Activated T-helper 2 cell treated with anti-CD3 and anti-CD28 coated beads, Interferon-gamma antibody, Interleukin-2, Interleukin-4, amounts not matched to agents 10 μg/mL and 5 μg/mL and 100 μg/mL, durations not matched to agents 14 hours and 24 hours and 36 hours (primary cell): ENCODE measurements at places on chromosomes 4 and X.

DNA sequence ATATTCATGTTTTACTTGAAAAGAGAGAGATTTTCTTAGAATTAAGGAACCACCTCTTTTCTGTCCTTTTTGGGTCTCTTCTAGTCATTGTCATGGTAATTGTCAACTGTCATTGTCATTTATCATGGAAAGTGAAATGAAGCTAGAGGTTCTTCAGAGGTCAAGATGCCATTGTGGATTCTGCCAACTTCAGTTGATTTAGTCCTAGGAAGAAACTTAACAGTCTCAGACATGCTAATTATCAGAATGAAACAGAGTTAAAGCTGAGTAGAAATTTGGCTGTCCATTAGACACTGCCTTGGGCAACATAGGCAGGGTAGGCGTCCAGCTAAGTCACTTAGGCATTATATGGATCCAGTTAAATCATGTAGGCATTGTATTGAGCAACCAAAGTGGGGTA lies 796.1 kb upstream of the ADGRL3 start:
- no peak for DNase-seq

GRCh38 chr4:127352220-127353113 lies 280.3 kb upstream of the INTU start:
- no peak for DNase-seq

DNA sequence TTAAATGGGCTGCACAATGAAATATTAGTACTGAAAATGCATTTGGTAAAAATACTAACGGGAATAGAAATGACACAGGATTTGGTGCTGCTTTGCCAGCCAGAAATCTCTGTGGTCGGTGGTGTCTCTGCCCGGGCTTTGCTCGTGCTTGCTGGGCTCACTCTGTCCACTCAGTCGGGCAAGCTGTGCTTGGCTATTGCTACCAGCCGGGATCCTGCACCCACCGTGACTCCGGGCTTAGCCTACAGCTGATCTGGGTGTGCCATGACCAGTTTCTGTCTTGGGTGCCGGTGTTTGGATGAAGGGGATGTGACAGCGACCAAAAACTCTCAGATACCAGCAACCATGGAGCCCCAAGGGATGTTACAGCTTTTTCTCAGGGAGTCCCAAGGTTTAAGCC lies 487.7 kb downstream of the TECRL start:
- DNase-seq: no peak

GRCh38 chr4:152328582-152328981 lies 207.3 kb downstream of the FBXW7 start:
- no peak for DNase-seq

GRCh38 chr4:52966781-52967180 lies 104.7 kb downstream of the RASL11B start:
- no peak for DNase-seq

DNA sequence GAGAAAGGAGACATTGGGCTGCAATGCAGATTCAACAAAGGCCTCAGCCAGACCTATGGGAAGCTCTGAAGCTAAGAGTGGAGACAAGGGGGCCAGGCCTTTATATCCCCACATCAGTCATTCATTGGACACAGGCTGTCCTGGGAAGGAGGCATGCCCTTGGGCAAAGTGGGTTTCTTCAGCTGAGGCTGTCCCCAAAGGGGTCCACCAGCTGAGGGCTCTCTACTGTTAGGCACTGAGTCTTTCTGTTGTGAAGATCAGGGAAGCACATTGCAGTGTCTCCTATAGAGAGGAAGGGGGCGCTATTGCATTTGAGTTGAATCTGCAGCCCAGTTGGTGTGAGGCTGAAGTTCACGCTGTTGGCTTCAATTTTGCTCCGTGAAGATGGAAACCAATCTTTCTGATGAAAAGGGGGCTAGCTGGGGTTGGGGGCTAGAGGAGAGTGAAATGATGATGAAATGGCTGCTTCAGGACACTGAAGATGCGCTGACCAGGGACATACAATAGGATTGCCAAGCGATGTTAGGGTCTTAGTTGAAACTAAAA lies 48.0 kb downstream of the SLC25A5 start:
- peak; percentile 17 for DNase-seq

GRCh38 chr4:5280828-5281227 lies 229.5 kb downstream of the STK32B start:
- DNase-seq: no peak

- DNase-seq: no peak
These were observed 13.8 kb downstream of the PNMA6E start for GRCh38 chrX:153387345-153387744.

DNA sequence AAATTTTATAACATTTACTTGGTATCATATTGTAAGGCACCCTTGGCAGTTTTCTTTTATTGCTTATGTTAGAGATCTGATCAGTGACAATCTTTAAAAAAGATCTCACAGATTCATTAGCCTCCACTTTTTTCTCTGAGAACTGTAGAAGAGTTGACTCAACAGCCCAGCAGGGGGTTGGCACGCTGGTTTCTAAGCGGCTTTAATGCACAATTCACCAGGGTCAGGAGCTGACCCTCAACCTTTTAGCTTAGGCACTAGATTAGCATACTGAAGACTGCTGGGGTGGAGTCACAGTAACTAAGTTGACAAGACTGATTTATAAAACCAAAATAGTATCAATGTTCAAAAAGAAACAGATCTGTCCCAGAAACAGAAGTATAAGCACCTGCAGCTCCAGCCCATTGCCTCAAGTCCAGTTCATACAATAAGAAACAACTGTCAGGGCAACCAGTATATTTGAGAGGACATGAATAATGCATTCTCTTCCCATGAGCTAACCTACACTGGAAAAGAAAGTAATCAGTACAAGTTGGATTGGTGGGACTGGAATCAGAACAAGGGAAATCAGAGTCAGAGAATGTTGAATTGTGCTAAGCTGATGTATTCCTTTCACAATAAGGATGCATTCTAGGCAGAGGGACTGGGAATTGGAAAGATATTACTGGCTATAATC lies 77.6 kb downstream of the PDE5A start:
- no peak for DNase-seq

GRCh38 chr4:113094802-113095201 lies 45.3 kb downstream of the ANK2 start:
- DNase-seq: no peak

- DNase-seq: no peak
These were observed 54.4 kb upstream of the NAP1L5 start for GRCh38 chr4:88752076-88752463.

GRCh38 chr4:174332741-174333493 lies 49.2 kb downstream of the CEP44 start:
- no peak for DNase-seq

GRCh38 chr4:158172261-158173258 lies at the start of gene GASK1B:
Gene GASK1B, minus strand, starts transcription at chr4:158173025. Its CDS starts 1,650 bp downstream, at chr4:158171375.
- DNase-seq: no peak

DNA sequence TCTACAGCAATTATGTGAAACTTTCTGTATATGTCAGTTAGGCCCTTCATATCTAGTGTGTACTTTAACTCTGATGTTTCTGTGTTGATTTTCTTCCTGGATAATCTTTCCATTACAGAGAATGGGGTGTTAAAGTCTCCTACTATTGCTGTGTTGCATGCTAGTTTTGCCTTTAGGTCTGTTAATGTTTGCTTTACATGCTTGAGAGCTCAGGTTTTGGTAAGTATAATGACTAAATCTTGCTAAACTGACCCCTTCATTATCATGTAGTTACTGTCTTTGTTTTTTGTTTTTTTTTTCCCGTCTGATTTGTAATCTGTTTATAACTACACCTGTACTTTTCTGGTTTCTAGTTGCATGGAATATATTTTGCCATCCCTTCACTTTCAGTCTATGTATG lies 63.6 kb upstream of the UGT2B15 start:
- no peak for DNase-seq

DNA sequence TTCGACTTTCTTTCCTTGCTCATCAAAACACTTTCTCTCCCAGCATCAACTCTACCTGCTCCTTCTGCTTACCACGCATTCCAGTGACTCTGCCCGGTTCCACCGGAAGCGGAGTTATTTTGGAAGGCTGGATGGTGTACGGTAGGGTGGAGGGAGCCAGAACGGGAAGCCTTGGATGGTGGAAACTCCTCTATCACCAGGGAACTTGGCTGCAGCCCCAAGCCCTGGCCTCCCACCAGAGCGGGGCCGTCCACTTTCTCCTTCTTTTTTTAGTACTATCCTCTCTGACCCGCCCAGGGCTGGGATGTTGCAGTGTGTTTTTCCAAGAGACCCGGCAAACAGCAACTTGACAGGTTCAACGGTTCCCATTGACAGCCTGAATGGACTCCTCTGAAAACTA lies 27.6 kb downstream of the ADGRG2 start:
- DNase-seq: no peak

DNA sequence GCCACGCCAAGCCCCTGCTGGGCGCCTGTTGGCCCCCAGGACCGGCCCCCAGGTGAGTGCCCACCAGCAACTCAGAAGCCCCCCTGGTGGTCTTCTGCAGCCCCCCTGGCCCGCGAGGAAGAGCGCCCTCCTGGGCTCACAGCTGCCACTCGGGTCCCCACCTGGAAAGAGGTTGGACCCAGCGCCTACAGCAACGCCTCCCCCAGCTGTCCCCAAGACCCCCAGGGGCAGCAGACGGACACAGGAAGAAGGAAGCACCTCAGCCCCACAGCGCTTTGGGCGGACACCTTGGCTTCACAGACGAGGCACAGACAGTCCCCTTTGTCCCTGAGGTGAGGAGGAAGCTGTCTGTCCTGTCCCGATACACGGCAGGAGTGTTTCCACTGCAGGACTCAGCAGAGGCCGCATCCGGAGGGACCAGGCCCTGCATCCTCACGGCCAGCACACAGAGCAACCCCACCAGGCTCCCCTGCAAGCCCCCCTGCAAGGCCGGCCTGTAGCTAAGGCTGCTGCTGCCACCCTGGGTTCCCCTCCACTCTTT lies 115.6 kb upstream of the NKX1-1 start:
- no peak for DNase-seq

DNA sequence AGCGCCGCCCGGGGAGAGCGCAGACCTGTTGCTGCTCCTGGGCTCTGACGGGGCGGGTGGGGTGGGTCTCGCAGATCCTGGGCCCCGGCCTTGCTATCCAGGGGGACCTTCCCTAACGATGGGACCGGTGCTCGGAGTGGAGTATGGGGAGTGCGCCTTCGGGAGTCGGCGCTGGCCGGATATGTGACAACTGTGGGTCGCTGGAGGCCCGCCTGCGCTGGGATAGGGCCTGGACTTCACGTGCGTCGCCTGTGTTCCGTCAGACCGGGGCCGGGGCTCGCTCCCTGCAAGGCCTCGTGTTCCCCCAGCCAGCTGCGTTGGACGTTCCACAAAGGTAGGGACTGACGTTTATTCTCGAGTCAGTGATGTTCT lies 1.3 kb downstream of the TBL1X start:
- DNase-seq: peak; percentile 16

- DNase-seq: no peak
These were observed 45.7 kb upstream of the INTU start for GRCh38 chr4:127586922-127587571.

GRCh38 chr4:20313237-20314030 lies 61.7 kb downstream of the SLIT2 start:
- DNase-seq: no peak

- DNase-seq: no peak
These were observed 75.4 kb downstream of the TMEM131L start for GRCh38 chr4:153541456-153542096.

DNA sequence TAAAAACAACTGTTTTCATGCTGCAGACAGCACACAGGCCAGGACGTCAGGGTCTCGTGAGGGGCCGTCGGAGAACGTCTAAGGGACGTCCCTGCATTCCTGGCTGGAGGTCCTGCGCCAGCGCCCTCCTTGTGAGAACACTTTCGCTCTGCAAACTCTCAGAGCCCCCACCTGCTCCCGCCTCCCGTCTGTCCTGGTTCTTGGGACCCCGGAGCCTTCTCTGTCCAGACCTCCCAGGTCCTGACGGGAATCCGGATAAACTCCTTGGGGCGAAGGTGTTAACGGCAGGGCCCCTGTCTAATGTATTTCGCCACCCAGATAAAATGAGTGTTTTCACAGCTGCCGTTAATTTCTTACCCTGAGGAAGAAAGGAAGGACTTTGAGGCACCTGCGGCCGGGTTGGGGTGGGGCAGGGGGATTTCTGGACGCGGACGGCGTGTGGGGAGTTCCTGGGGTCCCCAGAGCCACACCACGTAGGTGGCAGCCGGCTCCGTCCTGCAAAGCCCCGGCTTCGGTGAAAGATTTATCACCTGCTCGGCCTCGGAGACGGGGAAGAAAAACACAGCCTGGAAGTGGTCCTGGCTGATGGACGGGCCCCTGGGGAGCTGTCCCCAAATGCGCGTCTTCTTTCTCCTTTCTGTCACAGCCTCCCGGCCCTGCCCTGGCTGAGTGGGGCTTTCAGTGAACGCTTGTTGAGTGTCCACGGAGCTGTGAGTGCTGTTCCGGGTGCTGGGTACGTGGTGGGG lies 35.1 kb upstream of the PPP2R3B start:
- DNase-seq: no peak

DNA sequence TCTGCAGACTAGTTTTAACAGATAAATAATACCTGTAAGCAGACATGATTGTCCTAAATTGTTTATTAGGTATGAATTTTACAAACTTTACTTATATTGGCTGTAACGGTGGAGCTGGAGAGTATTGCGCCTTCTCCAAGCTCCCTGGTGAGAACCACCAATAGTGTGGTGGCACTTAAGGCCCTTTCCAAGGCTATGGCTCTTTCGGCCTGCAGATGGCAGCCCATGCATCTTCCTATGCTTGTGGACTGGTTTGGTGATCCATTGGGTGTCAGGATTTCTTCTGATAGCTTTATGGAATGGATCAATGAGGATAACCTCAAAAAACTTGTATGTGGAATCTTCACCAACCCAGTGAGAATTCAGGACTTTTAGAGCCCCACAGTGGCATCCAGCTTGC lies 7.8 kb downstream of the LARP1B start:
- DNase-seq: no peak

DNA sequence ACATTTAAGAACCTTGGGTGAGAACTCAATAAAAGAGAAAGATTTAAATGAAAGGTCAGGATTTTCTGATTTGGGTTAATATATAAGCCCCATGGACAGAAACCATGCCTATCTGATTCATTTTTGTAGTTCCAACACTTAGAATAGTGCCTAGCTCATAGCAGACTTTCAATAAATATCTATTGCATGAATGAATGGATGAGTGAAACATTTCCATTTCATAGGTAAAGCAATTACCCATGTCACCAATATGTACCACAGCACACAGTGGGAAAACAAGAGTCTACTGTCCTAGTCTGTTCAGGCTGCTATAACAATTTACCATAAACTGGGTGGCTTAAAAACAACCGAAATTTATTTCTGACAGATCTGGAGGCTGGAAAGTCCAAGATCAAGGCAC lies 63.9 kb upstream of the PTPN13 start:
- DNase-seq: no peak

DNA sequence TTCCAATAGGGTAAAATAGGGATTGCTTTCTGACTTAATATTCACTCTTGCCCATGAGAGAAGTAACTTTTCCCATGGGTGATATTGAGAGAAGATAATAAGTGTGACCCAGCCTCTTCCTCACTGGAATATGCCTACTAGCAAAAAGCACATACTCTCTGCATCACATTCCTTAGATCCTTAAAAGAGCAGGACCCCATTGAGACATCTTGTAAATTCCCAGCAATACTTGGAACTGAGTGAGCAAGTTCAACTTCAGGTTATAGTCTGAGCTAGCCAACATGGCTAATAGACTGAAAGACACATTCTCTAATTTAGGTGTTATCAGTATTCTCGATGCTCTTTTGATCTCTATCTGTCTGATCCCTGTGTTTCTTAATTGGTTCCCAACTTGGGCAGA lies 1372.3 kb downstream of the STIM2 start:
- DNase-seq: no peak
